T47D (cell line): ENCODE measurements at places on chromosomes 7 and 10.
A peak's percentile ranks its signal among the peaks of the same experiment; 100 is the strongest.

DNA sequence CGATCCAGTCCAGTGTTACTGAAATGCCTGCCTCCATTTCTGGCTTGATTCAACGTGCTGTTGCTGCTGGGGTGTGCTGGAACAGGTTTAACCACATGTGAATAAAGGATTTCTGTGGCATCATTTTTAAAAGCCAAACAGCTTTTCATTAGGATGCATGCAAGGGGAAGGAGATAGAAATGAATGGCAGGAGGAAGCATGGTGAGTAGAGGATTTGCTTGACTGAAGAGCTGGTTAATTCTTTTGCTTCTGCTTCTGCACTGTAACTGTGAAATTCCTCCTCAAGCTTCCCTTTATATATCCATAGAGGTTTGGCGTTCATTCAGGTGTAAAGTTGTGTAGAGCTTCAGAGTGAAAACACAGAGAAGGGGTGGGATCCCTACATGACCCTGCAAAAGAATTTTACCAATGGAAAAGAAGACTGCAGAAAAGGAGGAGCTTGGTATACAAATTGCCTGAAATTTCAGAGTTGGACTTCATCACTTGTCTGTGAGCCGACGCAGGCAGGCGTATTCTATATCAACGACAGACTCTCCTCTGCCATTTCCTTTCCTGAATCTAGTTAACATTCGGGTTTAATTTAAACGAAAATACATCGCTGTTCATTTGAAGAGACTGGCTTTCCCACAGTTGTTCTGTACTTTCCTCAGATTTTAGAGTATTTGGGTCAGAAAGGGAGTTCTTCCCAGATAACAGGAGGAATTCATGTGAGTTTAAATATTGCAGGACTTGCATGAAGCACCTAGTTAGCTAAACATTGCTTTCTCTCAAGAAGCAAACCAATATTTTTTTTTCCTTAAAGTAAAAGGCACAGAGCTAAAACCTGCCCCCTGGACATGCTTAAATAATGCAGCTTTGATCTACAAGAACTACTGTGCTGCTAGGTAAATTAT lies at the start of gene SOSTDC1:
Gene SOSTDC1 (minus strand): TSS at position 270 of the 893 bp plus-strand sequence. CDS start 70 bp downstream, at position 200.
- peak; percentile 55 for DNase-seq

GRCh38 chr10:128881086-128881485 lies 586.0 kb upstream of the MGMT start:
- no peak for DNase-seq

- DNase-seq: peak; percentile 46
These were observed 112.8 kb downstream of the CDK14 start for GRCh38 chr7:90708841-90709317.

- no peak for DNase-seq
These were observed 46.8 kb downstream of the KIAA1549 start for GRCh38 chr7:138934367-138934766.

GRCh38 chr7:36132012-36132411 lies 21.0 kb upstream of the EEPD1 start:
- DNase-seq: no peak

- DNase-seq: no peak
These were observed 6.0 kb downstream of the FXYD4 start for GRCh38 chr10:43377424-43377883.
